Activated naive CD4-positive, alpha-beta T cell (primary cell): ENCODE measurements at places on chromosomes 5 and 9.

DNA sequence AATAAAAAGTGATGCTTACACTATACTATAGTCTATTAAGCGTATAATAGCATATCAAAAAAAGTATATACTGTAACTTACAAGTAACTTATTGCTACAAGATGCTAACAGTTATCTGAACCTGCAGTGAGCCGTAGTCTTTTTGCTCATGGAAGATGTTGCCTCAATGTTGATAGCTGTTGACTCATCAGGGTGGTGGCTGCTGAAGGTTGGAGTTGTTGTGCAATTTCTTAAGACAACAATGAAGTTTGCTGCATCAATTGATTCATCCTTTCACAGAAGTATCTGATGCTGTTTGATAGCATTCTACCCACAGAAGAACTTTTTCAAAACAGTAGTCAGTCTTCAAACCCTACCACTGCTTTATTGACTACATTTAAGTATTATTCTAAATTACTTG lies 7.8 kb upstream of the C9orf40 start:
- no peak for DNase-seq

DNA sequence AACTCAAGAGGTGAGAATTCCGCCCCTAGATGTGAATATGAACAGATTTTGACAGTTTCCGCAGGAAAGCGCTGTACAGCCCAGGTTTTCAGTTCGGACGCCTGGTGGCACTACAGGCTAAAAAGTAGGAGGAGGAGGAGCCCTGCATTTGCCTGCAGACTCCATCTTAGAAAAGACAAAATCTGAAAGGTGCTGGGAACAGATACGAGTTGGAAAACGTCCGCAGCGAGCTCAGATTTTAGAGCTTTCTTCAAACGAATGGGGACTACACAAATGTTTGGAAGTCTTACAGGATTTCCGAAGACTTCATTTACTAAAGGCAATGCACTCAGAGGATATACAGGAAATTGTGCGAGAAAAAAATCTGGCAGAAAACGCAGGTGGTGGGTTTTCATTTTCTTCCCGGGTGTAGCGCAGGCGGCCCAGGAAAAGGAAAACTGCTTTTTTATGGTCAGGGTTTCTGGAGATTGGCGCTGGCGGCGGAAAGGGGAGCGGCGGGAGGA lies 9.9 kb upstream of the PCDHB2 start:
- DNase-seq = peak; percentile 2

- no peak for DNase-seq
Measured at GRCh38 chr9:18743971-18744370, 270.0 kb downstream of the ADAMTSL1 start.

- no peak for DNase-seq
Measured at GRCh38 chr9:105541838-105542237, 16.1 kb upstream of the FKTN start.

DNA sequence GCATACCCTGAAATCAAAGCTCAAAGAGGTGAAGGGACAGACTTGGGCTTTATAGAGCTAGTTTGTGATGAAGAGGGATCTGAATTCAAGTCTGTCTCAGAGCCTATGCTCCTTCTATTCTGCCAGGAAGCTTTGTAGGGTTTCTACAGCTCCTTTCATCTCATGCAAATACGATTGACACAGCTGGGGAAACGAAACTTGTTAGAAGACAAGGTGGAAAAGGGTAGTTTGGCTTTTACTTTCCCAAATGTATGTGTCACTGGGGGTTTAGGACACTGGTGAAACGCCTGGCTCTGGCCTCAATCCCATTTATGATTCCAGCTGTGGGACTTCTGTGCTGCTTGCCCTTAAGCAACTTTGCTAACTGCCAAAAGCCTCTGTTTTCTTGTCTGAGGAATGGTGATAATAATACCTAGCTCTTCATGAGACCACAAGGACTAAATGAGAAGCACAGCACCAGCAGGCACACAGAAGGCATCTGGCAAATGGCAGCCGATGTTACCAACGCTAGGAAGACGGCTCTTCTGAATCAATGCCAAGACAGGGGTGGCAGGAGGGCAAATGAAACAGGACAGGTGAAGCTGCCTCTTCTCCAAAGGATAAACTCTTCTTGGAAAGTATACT lies 70.3 kb upstream of the EQTN start:
- DNase-seq = no peak

DNA sequence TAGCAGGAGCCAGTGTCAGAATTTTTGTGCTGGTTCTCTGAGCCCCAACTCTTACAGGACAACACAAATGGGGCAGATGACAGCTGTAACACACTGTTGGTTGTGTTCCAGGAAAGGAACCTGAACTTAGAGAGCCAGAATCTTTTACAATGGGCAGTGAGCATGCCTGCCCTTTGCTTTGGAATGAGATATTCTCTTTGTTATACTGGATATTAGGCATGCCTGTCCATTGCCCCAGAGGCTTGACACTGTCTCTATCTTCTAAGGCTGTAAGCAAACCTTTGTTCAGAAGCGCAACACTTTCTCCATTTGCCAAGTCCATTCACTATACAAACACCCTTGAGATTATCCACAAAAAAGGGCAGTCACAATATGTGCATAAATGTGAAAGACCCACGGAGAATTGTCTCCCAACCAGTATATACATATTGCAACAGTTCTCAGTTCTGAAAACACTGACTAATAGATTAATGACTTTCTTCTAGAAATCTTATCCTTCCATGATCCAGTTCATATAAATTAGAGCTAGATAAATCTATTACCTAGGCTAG lies 26.3 kb upstream of the CEP120 start:
- no peak for DNase-seq

GRCh38 chr5:154783774-154784460 lies 28.7 kb downstream of the LARP1 start:
- no peak for DNase-seq

DNA sequence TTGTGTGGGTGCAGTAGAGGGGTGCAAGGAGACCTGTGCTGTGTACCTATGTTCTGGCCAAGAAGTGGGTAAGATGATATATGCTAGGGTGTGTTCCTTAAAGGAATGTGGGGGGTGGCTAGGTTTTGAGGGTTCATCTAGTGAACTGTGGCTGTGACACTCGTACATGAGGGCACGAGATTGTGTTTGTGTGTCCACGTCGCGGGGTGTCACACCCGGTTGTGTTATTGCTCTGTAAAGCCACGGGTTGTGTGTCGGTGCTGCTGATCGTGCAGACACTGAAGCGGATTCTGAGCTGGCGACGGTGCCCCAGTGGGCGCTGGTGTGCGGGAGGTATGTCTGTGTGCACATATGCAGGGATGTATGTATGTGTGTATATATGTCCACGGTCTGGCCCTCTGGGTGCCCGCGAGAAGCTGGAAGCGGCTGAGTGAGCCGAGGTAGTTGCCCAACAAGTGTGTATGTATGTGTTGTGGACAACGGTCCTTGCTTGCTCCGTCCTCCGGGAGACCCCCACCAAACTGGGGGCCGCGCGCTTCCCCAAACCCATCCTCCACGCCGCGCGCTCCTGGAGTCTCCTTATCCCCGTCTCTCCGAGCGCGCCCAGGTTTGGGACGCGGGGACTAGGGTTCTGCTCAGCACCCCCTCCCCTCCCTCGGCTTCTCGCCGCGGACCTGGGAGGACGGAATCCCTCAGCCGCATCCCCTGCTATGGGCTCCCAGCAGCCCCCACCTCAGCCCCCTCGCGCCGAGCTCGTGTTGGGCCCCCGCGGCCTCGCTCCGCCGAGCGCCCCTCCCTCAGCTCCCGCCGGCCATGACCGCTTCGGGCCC lies 639 bp downstream of the PCDH1 start:
- no peak for DNase-seq

GRCh38 chr5:11801061-11801460 lies 103.2 kb downstream of the CTNND2 start:
- no peak for DNase-seq

DNA sequence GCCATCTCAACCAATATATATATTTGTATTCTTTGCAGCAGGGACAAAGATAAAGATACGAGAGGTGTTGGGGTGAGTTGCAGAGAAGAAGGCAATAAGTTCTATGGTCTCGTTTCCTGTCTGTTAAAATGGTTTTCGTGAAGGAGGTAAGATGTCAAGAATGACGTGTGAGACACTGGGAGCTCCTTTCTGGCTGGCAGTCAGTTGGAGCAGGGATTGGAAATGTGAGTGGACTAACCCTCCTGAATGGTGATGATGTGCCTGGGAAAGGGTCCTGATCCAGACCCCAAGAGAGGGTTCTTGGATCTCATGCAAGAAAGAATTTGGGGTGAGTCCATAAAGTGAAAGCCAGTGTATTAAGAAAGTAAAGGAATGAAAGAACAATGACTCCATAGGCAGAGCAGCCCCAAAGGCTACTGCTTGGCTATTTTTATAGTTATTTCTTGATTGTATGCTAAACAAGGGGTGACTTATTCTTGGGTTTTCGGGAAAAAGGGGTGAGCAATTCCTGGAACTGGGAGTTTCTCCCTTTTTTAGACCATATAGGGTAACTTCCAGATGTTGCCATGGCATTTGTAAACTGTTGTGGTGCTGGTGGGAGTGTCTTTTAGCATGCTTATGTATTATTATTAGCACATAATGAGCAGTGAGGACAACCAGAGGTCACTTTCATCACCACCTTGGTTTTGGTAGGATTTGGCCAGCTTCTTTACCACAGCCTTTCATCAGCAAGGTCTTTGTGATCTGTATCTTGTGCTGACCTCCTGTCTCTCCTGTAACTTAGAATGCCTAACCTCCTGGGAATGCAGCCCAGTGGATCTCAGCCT lies 53.7 kb downstream of the SPATA31C2 start:
- DNase-seq = no peak

- no peak for DNase-seq
Measured at GRCh38 chr9:126583144-126583760, 30.5 kb upstream of the LMX1B start.

GRCh38 chr9:131722255-131722654 lies 17.6 kb downstream of the RAPGEF1 start:
- DNase-seq = no peak

DNA sequence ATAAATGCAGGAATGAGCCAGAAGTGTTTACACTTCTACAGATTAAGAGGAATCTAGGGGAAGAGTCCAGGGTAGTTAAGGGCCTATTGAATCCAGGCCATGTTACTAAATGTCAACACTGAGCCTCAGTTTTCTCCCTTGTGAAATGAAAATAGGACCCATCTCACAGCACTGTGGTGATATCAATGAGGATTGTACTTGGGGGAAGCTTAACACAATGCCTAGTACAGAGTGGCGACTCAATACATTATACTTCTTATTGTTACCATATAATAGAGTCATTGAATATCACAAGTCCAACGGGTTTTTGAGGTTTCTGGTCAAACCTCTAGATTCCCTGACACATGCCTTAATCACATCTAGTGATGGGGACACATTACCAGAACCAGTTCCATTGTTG lies 4.6 kb downstream of the TRUB2 start:
- DNase-seq = no peak

DNA sequence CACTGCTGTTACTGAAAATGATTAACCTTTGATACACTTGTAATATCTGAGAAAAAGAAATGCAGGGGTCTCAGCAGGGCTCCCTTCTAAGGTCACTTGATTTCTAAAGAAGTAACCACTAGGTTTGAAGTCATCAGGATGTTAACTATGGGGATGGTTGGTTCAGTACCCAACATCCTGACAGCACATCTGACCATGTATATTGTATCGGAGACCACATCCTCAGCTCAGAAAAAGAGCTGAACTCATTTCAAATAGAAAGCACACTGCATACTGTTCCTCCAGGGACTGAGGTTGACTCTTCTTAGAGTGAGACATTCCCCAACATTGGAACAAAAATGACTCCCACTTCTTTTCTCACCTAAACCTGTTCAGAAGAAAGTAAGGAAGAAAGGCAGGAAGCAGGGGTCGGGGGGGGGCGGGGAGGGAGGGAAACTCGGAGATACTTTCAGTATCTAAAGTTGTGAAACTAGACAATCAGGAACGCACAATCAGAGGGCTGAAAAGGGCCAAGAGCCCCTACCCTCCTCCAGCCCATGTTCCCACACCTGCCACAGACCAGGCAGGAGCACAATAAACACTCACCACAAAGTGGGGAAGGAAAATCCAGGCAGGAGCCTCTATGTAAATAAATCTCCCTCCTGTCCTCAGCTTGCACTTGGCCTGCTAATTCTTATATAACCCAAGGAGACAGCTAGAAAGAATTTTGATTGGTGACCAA lies 730 bp upstream of the GZMA start:
- DNase-seq = no peak

- DNase-seq = no peak
Measured at GRCh38 chr5:172403817-172404216, 50.5 kb downstream of the SH3PXD2B start.

DNA sequence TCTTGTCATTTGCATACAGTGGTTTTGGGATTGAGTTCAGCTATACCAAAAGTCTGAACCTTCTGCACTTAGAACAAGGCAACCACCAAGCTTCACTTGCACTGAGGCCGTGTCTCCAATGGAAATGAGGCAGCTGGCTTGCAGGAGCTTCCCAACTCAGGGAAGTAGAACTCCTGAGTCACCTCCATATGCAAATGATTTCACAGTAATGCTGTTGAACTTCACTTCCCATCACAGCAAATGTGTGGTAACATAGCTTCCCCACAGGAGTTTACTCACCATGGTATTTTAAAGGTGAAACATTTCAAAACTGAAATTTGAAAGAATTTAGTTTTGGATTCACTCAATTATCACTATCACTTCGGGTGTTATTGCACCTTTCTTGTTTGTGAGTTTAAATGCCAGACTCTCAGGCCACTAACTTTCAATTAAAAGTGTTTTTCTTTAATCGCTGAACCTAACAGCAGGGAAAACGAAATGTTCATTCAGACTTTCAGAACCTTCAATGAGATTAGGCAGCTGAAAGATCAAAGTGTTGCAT lies 9.0 kb downstream of the CD274 start:
- DNase-seq = no peak

DNA sequence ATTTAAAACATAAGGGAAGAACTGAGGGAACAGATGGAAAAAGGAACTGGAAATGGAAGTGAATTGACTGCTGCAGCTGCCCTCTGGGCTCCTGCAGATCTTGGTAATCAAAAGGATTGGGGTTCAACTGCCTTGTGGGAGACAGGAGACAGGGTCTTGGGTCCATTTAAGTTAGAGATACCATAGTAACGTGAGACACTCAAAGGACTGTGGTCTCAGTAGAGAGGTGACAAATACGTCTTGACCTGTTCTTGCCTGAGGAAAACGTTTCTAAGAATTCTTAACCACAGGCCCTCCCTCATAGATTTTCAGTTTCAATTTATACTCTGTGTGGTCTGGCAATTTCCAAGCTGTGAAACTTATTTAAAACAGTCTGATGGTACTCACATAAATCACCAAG lies 100.8 kb upstream of the DHFR start:
- no peak for DNase-seq

- no peak for DNase-seq
Measured at GRCh38 chr5:52821901-52822300, 34.2 kb downstream of the ITGA1 start.

GRCh38 chr5:111930449-111930848 lies 173.5 kb upstream of the NREP start:
- no peak for DNase-seq
